ENCODE measurements at places on chromosomes 3 and 15. TPM values are rescaled to one million over a fixed set of nuclear protein-coding genes. Genes with fewer than 3 reads are reported as not detected.
A peak's percentile ranks its signal among the peaks of the same experiment; 100 is the strongest.

GRCh38 chr15:100226107-100226506 is 115.7 kb downstream of the ADAMTS17 start:
- DNase-seq, result no peak

Gene SENP2
- total RNA-seq, result 21.6 TPM

Gene NR2F2
- 27.9 TPM for total RNA-seq

GRCh38 chr3:176650478-176650877 is 546.8 kb downstream of the TBL1XR1 start:
- DNase-seq, result peak; percentile 67

DNA sequence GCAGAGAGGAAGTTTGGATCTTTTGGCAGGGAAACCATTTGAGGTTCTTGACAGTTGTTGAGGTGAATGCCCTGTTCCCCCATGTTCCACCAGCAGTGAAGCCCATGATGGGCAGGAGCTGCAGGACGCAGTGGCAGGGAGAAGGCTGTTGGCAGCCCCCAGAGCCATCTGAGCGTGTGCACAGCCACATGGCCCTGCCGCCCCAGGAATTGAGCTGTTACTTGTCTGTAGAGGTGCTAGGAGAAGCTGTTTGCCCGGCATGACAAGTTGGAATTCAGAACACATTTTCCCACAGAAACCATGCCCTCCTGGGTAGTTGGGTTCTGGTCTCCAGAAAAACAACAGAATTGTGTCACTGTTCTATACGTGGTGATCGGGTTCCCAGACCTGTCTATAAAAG is 218.2 kb upstream of the NR2E3 start:
- DNase-seq, result no peak

DNA sequence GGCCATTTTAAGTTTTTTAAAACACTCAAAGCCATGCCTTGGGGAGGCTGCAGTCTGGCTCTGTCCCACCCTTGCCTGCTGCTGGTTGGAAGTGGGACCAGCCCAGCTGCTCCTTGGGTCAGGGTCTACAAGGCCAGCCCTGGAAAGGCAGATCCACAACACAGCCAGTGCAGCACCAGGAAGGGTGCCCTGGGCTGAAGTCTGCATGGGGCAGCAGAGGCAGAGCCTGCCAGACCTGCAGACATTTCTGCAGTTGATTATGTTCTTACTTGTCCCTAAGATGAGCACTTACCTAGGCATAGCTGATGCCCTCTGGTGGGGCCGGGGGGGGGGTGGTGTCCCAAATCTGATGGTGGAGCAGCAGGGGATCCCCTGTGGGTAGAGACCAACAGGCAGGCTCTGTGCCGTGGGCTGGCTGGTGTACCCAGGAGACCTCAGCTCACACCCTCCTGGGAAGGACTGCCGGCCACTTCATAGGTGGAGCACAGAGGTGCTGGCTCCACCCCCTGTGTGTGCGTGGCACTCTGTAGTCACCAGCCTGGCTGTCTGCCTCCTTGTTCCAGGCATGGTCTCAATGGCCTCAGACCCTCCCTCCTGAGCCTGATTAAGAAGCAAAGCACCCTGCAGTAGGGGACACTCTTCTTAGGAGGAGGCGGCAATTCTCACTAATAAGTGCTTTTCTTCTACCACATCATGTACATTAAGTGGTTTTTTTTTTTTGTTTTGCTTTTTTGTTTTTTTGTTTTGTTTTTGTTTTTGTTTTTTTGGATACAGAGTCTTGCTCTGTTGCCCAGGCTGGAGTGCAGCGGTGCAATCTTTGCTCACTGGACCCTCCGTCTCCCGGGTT is 97.4 kb upstream of the KLF13 start:
- DNase-seq, result no peak

- no peak for DNase-seq
Observed at GRCh38 chr15:58095415-58095814, 29.9 kb upstream of the ALDH1A2 start.

DNA sequence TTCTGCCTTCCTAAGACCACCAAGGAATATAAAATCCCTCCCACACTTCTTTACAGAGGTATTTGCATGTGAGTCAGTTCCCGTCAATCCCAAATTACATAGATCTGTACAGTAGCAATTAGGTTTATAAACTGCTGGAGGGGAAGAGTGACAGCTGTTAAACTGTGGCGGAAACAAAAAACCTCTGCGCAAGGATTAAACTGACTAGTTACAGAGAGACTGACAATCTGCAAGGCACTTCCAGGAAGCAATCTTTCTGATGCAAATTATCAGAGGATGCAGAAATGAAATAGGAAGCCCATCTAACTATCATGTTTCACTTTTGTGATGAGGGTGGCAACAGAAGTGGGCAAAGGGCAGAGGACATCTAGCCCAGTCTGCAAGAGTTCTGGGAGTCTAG is 150.4 kb downstream of the RTP4 start:
- DNase-seq, result no peak

Gene PIAS1
- 22.7 TPM for total RNA-seq

Gene TLR9
- not detected for total RNA-seq
